Amniotic stem cell (primary cell): ENCODE measurements at places on chromosomes 1 and 21.

DNA sequence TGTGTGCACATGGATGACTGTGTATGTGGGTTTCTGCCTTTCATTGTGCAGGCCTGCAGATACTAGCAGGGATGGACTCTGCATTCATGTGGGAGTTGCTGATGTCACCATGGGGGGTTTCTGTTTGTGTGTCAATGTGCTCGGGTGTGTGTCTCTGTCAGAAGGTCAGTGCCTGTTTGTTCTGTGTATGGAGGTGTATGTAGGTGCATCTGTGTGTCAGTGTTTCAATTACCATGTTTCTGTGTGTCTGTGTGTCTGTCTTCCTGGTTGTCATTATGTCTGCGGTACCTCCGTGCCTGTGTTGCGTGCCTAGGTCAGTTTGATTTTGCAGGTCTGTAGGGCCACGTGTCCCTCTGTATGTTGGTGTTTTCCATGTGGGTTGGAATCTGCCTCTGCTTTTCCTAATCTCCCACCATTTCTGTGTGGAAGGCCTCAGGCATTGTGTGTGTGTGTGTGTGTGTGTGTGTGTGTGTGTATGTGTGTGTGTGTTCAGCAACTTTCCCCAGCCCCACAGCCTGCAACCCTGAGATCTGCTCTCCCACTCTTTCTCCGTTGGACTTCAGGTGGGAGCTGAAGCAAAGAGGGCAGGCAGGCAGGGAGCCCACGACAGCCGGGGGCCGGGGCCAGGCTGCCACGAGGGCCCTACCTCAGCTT is 36.7 kb upstream of the WASF2 start:
- DNase-seq = no peak

DNA sequence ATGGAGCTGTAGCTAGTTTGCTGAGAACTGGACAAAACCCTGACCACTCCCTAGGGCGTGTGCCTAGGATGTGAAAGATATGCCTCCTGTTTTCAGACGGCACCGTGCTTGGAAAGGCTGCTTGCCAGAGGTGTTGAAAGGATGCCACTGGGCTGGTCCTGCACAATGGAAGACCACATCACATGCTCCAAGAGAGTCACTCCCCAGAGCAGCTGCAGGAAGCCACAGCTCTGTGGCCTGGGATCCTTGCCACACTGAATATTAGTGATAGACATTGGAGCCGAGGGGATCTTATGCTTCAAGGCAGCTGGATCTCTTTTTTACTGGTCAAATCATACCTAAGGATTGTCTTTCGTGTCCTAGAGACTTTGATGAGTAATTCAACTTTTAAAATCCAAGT is 6.6 kb upstream of the APP start:
- no peak for DNase-seq

GRCh38 chr1:158147401-158147800 is 33.3 kb upstream of the CD1D start:
- DNase-seq = no peak

DNA sequence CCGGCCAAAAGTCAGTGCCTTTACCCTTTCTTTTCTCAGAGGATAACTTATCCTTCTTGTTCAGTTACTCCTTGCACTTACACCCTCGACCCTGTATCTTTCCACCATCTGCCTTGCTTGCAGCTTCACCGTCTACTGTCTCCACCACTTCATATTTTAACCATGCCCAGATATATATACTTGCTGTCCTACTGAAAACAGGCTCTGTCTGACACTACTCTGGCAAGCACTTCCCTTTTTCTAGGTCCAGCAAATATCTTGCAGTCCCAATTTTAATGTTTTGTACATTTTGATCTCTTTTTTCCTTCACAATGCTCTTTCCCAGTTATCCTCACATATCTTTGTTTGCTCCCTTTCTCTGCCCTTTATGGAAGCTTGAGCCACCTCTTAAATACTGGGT is 308.6 kb downstream of the TPR start:
- DNase-seq = no peak

GRCh38 chr21:24275616-24276015 is 1331.7 kb downstream of the MRPL39 start:
- no peak for DNase-seq

DNA sequence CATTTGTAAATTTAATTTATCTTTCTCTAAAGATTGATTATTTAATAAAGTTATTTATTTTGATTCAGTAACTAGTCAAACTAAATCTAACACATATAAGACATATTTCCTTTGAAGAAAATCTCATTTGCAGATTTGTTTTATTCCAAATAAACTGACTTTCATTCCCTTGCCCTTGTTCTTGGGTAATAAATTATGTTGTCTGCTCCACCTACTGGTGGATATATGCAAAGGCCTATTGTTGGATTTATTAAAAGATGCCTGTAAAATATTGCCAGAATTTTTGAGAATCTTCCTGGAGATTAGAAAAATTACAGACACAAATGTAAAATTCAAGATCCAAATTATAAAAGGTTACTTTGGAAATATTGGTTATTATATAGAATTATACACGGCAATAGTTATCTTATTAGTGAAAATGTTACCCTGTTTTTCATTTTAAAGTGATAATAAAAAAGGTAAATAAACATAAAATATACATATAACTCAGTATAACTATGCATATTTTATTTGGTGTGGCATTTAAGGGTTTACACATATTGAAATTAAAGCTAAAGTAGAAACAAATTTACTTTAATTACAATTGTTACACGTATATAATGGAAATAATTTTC is 116.1 kb downstream of the SPATA17 start:
- DNase-seq = peak; percentile 12

GRCh38 chr1:92029241-92029922 is 403 bp upstream of the EPHX4 start:
- no peak for DNase-seq

- DNase-seq = no peak
Measured at GRCh38 chr21:42471716-42472330, 24.2 kb downstream of the RSPH1 start.

- DNase-seq = no peak
Measured at GRCh38 chr21:44845418-44846223, 27.8 kb upstream of the SUMO3 start.

DNA sequence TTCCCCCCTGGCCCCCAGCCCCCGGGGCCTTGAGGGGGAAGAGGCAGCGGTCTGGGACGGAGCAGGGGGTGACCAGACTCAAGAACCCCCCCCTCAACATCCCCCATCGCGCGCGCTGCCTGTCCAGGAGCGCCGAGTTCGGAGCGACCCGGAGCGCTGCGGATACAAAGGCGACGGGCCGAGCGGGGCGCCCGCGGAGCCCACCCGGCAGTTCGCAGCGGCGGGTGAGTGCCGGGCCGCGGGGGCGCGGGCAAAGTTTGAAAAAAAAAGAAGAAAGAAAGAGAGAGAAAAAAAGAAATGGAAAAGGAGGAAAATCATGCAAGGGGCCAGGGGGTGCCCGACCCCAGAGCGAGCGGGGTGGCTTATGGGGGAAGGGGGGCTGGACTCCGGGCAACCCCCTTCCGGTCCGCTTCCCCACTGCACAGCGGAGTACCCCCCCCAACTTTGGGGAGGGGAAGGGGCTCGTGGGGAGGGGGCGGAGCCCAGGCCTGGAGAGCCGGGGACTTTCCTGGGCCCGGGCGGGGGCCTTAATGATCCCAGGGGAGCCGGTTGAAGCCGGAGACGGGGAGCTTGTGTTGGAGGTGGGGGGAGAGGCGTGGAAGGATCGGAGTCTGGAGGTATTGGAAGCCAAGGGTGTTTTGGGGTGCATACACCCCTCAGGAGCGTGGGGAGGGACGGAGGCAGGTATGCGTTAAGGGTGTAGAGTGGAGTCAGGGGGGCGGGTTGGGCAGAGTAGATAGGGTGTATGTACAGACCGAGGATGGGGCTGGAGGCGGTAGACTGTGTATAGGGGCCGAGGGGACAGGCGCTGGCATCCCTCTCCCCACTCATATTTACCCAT is 502 bp downstream of the VANGL2 start:
- no peak for DNase-seq

- no peak for DNase-seq
Measured at GRCh38 chr1:223873044-223873443, 27.3 kb upstream of the TP53BP2 start.

DNA sequence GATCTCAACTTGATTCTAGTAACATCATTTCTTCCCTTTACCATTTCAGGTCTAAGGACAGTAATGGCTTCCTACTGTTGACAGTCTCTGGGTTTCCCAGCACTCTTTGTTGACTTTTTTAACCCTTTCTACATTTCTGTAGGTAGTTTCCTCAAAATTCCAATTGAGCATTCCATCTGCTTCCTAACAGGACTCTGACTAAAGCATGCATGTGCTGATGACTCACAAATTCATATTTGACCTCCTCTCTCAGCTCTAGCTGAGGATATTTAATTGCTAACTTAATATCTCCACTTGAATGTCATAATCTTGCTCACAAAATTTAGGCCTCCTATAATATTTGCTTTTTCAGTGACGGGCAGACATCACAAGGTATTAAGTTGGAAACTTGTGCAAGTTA is 93.3 kb upstream of the ZNHIT6 start:
- no peak for DNase-seq

DNA sequence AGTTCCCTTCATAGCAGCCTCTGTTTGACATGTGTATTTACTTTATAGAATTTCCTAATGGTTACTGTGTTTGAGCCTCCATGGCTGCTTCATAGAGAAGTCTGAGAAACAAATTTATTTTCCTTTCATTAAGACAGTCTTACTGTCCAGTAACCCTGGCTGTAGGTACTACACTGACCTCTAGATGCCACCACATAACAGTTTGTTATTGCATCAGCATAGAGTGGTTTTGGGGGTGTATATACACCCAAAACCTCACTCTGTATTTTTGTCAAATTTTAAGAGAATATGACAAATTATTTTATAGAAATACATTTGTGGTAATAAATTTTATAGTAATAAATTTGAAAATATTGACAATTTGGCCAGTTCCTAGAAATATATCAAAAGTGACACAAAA is 57.3 kb downstream of the OBSCN start:
- DNase-seq = no peak

GRCh38 chr1:113433184-113433583 is 42.9 kb downstream of the MAGI3 start:
- no peak for DNase-seq

GRCh38 chr1:183303323-183303645 is 114.9 kb downstream of the NMNAT2 start:
- no peak for DNase-seq

DNA sequence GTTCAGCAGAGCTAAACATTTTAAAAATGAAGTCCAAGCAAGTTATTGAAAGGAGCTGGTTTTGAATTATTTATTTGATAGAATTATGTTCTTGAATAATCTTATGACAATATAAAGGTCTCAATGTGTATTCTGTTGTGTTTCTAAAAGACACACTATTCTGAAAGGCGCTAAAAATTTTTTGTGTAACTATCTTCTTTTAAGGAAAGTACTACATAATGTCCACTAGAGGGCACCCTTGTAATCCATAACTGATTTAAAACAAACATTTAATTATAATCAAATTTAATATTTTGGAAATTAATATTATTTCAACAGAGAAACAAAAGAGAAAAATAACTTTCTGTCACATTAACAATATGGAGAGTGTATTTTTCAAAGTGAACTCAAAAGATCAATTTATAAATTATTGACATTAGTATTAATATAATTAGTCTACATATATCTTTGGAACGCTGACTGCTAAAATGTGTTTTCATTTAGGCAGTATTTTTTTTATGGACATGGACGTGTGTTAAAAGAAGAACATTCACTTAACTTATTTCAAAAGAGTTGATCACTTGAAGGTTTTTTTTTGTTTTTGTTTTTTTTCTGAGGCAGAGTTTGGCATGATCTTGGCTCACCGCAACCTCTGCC is 248.4 kb downstream of the DENND1B start:
- DNase-seq = peak; percentile 48

DNA sequence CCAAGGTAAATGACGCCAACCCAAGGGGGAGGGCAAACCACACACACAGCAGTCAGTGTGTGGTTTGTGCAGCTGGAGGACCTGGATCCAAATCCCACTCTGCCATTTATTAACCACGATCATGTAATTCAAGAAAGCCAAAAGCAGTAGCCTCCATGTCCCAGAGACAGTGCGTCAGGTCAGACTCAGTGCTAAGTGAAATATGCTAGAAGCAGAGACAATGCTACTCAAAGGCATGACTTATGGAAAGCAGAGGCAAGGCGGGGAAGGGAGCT is 13.6 kb downstream of the TTC39A start:
- no peak for DNase-seq

DNA sequence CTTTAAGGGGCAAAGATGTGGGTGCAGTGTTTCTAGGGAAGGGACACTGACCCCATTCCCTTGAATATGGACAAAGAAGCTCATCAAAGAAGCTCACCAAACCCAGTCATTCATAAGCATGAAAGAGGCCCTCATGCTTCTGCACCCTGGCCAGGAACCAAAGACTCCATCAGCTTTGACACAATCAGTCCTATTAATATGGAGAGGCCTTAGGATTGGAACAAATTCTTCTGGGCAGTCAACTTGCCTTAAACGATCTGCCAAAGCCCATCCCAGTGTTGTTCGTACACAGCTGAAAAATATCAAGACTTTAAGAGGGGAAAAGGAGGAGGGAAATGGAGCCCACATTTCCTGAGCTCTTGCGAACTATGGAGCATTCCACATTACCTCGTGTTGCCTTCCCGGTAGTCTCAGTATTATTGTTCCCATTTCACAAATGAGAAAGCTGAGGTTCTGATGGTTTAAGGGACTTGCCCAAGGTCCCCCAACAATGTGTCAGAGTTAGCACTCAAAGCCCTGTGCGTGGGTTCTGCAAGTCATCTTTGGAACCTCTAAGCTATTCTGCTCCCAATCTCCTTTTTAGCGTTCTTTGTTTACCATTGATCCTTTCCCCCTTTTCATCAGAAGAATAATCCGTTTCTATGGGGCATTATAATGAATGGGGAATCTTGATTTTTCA is 161.9 kb downstream of the ZBTB18 start:
- DNase-seq = no peak

GRCh38 chr21:40564318-40564717 is 282.6 kb downstream of the DSCAM start:
- no peak for DNase-seq

GRCh38 chr1:88327391-88328267 is 356.4 kb upstream of the PKN2 start:
- peak; percentile 26 for DNase-seq

DNA sequence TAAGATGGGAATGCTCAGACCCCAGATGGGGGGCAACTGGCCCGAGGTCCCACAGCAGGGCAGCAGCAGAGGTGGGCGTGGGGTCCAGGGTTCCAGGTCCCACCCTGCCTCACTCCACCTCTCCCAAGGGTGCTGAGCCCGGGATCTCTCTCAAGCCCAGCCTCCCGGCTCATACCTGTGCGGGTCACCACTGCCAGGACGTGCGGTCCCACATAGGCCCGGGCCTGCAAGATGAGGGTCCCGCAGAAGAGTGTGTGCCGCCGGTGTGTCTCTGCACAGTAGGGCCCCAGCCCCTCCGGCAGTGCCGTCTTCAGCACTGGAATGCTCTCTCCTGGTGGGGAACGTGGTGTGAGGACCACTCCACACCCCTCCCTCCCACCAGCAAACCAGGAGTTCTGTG is 14.9 kb downstream of the ATP13A2 start:
- no peak for DNase-seq

- no peak for DNase-seq
Measured at GRCh38 chr1:85180869-85181268, 19.9 kb downstream of the SYDE2 start.
